ENCODE measurements at places on chromosomes 3 and 15. TPM values are rescaled to one million over a fixed set of nuclear protein-coding genes. Genes with fewer than 3 reads are reported as not detected.
A peak's percentile ranks its signal among the peaks of the same experiment; 100 is the strongest.

DNA sequence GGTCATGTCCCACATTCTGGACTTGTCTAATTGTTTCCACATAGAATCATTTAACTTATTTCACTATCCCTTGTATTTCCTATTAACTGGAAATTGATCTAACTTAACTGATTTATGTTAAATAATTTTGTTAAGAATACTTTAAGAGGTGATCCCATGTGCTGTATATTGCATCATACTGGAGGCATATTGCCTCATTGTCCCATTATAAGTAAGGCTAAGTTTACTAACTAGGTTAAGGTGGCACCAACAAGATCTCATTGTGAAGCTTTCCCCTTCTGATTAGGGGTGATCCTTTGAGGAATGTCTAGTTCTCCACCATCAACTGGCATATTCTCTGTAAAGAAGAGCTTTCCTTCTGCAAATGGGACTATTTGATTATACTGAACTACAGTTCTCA is 24.4 kb downstream of the MAP1A start:
- DNase-seq = no peak

The TM4SF18 gene
- 6.4 TPM for polyA plus RNA-seq

The CXCR6 gene
- 0.35 TPM for polyA plus RNA-seq

The CYP1A2 gene
- not detected for polyA plus RNA-seq

The PTH1R gene
- polyA plus RNA-seq = 32.0 TPM

GRCh38 chr15:38689522-38689921 is 124.9 kb upstream of the RASGRP1 start:
- no peak for DNase-seq

DNA sequence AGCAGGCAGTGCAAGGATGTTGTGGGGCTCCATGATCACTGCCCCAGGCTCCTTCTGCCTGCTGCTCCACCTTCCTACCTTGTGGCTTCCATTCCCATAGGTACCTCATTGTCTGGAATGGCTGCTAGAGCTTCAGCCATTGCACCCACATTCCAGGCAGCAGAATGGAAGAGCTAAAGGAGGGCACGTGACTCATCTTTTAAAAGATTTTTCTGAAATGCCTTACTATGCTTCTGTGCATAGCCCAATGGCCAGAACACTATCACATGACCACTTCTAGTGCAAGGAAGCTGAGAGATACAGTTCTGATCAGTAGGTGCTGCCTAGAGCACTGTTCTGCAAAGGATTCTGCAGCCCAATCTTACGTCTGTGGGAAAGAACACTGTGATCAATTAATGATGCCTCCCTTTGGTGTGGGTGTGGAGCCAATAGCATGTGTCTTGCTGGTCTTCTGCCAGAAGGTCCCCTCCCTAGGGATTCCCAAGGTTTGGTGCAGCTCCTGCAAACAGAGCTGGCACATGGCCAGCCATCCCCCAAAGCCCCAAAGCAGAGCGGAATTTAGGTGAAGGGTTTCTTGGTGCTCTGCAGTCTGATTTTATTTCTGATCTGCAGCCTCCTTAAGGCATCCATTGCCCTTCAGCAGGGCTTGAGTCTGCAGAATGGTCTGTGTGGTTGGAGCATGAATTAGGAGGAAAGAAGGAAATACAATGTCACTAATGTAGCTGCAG is 34.4 kb downstream of the SPSB4 start:
- DNase-seq = no peak

DNA sequence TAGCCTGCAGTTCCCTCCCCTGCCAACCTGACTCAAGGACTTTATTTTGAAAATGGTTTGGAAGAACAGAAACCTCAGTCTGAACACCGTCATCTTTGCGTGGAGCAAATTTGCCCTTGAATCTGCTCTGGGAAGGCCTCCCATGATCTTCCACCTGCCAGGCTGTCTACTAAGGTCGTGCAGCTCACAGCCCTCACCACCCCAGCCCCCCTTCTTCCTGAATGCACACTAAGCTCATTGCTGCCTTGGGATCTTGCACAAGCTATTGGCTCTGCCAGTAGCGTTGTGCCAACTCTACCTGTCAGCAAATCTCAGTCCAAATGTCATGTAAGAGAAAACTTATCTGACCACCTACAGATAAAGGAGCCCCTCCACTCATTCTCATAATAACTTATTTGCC is 141.5 kb downstream of the USP13 start:
- DNase-seq = no peak

The EPHB3 gene
- 11.7 TPM for polyA plus RNA-seq

GRCh38 chr3:184505076-184505878 is 56.3 kb upstream of the EPHB3 start:
- no peak for DNase-seq

The CPB1 gene
- polyA plus RNA-seq = 3,071 TPM

The TTC23 gene
- polyA plus RNA-seq = 5.5 TPM

GRCh38 chr3:31704591-31705179 is 172.0 kb downstream of the STT3B start:
- peak; percentile 88 for DNase-seq

GRCh38 chr3:46861605-46862368 is 1.5 kb downstream of the MYL3 start:
- DNase-seq = peak; percentile 41

The ZBBX gene
- 0.26 TPM for polyA plus RNA-seq

The SH2D7 gene
- polyA plus RNA-seq = 0.19 TPM

The CDC25A gene
- polyA plus RNA-seq = 0.28 TPM

The TMCO5A gene
- polyA plus RNA-seq = not detected

GRCh38 chr15:34606545-34606944 is 23.1 kb upstream of the GOLGA8B start:
- no peak for DNase-seq

GRCh38 chr3:2635511-2635910 is 474.7 kb downstream of the IL5RA start:
- no peak for DNase-seq

The INSYN1 gene
- polyA plus RNA-seq = 28.2 TPM

DNA sequence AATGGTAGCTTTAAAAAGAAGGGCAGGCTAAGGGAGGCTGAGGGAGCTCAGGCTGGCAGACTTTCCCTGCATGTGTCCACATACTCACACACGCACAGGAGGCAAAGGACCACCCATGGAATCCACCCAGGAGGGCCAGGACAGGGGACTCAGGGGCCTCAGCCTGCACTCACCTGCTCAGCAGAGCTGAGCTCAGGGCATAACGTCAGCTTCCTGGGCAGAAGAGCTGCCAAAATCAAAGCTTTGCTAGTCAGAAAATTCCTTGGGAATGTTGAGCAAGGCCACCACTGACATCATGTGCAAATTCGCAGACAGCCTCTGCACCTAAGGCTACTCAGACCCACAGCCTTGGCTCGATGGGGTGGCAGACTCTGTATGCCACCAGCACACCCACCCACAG is 16.4 kb upstream of the ALAS1 start:
- DNase-seq = no peak

DNA sequence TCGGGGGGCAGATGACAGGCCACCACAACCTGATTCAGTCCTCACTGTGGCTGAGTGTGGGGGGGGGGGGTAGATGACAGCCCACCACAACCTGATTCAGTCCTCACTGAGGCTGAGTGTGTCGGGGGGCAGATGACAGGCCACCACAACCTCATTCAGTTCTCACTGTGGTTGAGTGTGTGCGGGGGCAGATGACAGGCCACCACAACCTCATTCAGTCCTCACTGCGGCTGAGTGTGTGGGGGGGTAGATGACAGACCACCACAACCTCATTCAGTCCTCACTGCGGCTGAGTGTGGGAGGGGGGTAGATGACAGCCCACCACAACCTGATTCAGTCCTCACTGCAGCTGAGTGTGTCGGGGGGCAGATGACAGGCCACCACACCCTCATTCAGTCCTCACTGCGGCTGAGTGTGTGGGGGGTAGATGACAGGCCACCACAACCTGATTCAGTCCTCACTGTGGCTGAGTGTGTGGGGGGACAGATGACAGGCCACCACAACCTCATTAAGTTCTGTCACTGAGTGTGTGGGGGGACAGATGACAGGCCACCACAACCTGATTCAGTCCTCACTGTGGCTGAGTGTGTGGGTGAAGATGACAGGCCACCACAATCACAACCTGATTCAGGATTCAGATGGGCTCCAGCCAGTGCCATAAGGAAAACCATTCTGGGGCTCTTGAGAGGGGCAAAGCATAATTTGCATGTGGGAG is 16.9 kb downstream of the ZNF717 start:
- DNase-seq = no peak

- no peak for DNase-seq
These were observed 236.6 kb upstream of the CTDSPL start for GRCh38 chr3:37625051-37625450.

- DNase-seq = no peak
These were observed 118.7 kb downstream of the PDE8A start for GRCh38 chr15:85100186-85100937.

GRCh38 chr3:65723011-65723410 is 315.7 kb downstream of the MAGI1 start:
- DNase-seq = no peak

The ZBTB38 gene
- polyA plus RNA-seq = 5.7 TPM

DNA sequence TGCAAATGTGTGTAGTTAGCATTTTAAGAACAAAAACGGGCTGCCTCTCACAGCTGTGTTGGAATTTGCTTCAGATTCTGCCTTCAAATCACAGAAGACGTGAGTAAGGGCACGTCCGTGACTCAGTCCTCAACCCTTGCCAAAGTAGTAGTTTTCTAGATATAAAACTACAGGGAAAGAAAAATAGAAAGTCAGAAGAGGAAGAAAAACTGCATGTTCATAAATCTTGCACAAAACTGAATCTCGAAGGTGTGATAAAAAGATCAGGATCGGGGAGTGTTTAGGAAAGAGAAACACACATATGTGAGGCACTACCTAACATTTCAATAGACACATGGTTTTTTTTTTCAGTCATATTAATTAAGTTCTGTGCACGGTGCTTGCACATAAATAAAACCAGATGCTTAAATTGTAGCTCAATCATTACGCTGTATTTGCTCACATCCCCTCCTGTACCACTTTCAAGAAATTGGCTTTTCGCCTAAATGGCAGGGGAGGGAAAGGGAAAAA is 71.7 kb downstream of the P3H2 start:
- DNase-seq = no peak

- DNase-seq = no peak
These were observed 24.5 kb downstream of the TIGIT start for GRCh38 chr3:114318295-114318694.

The ERC2 gene
- 1.2 TPM for polyA plus RNA-seq

GRCh38 chr3:182484682-182485081 is 308.6 kb upstream of the ATP11B start:
- no peak for DNase-seq

GRCh38 chr3:143811602-143812001 is 36.7 kb downstream of the SLC9A9 start:
- no peak for DNase-seq

GRCh38 chr3:30231277-30232141 is 374.9 kb upstream of the TGFBR2 start:
- DNase-seq = no peak

DNA sequence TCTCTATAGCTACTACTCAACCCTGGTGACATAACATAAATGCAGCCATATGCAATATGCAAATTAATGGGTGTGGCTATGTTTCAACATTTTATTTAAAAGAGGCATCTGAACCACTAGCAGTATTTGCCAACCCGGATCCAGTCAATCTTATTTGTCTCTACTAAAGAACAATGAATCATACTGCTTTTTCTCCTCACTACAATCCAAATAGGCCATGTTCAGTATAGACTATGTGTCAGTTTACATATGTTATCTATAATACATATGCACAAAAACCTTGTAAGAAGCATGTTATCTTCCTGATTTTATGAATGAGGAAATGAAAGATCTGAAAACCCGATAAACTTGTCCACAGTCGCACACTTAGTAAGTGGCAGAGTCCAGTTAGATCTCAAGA is 125.7 kb downstream of the STAG1 start:
- no peak for DNase-seq

Measured in pancreas (tissue), 10 donors.